ENCODE measurements at places on chromosomes 16 and 17.

- DNase-seq = no peak
These were observed 302.9 kb downstream of the SOX9 start for GRCh38 chr17:72423718-72424117.

DNA sequence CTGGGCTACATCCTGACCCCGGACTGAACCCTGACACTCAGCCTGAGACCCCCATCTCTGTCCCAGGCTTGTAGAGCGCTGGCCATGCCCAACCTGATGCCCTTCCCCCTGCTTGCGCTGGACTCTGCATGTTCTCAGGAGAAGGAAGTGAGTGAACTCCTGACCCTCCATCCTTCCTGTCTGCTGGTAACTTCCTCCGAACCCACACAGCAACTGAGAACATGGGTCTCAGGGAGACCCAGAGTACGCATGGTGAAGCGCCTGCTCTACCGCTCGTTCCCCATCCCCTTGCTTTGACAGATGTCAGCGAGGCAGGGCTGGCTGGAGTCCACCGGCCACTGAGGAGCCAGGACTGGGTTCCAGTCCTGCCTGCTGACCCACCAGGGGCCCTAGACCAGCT is 6.1 kb downstream of the CAMKK1 start:
- DNase-seq = peak; percentile 76

DNA sequence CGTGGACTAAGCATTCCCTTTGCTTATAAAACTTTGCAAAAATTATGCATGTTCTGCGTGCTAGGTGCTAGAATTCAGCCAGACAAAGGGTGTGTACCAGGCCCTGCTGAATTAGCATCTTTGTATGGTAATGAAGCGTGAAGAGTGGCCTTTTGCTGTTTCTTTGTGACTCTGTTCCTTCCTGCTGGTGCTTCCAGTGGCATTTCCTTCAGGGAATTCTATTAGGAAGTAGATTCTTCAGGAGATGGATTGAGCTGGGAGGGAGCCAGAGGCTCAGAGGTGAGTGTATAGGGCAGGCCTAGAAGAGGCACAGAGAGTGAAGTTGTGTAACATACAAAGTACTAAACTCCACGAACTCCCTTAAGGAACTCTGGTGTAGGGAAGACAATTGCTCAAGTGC is 73.9 kb upstream of the ASIC2 start:
- DNase-seq = no peak

DNA sequence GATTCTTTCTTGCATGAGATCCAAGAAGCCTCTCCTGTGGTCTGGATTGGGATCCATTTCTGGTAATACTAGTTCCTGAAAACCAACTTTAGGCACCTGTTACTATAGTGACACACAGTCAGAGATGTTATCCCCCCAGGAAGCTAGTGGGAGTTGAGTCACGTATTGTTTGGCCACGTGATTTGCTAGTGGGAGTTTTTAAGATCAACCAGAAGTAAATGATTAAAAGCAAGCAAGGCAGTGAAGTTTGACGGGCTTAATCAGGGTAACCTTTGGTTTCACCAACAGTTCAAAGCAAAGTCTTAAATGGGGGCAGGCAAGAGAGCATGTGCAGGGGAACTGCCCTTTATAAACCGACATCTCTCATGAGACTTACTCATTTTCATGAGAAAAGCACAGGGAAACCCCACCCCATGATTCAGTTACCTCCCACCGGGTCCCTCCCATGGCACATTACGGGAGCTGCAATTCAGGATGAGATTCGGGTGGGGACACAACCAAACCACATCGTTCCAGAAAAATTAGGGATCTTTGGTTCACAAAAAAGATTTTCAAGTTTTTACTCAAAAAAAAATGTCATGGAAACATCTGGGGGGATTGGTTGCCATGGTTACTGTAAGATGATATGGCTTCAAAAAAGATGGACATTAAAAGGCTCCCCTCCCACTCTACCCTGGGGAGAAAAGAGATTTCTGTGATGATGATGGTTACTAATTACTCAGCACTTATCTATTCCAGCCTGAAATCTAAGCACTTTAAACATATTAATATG is 483.1 kb upstream of the ERCC4 start:
- peak; percentile 2 for DNase-seq

DNA sequence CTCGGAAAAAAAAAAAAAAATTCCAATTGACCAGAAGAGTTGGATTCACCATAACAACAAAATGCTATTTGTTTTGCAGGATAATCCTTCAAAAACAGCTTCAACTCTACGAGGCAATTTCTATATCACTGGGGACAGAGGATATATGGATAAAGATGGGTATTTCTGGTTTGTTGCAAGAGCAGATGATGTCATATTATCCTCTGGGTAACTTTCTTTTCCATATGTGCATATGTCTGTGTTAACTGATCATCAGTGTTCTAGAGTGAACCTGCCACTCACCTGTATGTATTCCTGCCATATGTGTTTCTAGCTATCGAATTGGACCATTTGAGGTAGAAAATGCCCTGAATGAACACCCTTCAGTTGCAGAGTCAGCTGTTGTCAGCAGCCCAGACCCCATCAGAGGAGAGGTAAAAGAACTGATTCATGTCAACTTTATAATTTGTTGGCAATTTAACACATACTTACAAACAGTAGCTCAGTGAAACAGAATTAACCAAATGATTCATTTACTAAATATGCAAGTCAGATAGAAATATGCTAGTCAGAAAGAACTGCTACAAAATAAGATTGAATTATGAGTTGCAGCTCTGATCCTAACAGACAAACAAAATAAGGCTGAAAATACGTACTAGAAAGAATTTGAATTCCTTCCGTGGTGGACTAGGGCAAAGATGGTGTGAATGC is 14.2 kb downstream of the ERI2 start:
- no peak for DNase-seq

DNA sequence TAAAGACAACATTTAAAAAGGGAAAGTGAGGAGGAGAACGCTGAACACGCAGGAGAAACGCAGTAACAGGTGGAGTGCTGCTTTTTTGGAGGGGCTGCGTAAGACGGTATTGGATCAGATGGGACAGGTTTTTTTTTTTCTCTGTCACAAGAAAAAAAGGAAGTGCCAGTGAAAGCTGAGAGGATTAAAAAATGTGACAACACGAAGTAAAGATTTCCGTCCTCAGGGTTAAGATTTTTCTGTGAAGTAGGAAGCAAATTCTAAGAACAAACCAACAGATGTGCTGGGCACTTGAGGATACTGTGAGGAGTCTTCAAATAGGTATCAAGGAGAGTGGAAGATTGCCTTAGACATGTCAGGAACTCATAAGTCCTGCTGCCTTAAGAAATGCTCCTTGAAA is 5.8 kb upstream of the ABCA9 start:
- no peak for DNase-seq

DNA sequence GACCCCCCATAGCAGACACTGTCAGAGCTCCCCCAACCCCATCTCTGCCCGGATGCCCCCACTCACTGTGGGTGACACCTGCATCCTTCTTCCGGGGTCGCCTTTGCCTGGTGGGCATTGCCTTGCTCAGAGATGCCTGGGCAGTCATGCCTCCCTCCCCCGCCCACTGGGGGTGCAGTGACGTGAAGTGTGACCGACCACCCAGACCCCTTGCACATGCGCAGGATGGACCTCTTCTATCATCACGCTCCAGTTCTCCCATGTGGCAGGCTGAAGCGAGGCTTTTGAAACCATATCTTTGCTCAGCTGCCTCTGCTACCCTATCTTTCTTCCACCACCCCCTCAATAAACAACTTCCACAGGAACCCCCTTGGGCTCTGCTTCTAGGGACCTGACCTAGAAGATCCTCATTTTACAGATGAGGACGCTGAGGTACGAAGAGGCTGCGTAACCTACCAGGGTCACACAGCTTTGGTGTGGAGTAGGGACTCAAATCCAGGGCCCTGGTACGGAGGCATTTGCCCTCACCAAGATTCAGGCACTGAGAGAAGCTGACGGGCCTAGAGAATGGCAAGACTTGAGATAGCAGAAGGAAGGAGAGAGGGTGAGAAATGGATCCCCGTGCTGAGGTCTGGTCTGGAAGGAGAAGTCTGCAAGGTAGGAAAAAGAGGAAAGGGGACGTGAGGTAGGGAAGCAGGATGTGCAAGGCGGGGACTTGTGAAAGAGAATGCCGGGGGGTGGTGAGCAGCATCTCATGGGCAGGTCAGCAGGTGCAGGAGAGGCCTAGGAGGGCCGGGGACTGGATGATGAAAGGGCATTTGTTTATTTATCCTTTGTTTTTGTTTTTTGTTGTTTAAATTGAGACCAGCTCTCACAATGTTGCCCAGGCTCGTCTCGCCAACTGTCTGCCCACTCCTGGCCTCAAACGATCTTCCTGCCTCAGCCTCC is 14.4 kb downstream of the NLRC5 start:
- no peak for DNase-seq

DNA sequence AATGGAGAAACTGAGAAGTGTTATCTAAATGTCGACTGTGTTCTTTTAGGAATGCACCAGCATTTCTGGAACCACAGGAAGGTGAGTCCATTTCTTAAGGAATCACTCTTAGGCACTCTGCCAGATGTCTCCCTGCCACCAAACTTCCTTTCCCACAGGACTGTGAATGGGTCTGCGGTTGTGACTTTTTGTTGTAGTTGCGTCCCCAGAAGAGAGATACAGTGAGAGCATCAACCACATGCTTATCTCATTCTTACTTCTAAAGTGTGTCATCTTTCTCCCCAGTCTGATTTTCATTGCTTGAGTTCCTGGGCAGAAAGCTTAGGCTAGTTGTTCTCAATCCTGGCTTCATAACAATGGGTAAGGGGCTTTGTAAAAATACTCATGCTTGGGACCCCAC is 13.4 kb downstream of the ITPRIPL2 start:
- no peak for DNase-seq

- DNase-seq = no peak
These were observed 11.3 kb downstream of the CX3CL1 start for GRCh38 chr16:57383276-57384247.

DNA sequence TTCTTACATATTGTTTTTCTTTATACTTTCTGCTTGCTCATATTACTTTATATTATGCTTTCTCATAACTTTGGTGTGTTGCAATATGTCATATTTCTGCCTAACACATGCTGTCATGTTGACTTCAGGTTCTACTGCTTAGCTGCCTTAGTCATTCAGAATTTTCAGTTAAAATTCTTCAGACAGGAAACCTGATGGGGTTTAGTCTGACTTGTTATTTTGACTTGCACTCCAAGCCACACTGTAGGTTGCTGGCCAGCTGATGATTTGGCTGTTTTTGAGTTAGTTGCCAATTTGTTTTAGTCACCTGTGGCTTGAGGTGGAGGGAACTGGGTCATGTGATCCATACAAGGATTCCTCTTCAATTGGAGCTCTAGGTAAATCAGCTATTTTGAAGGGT is 315.4 kb downstream of the MAP2K6 start:
- DNase-seq = no peak

DNA sequence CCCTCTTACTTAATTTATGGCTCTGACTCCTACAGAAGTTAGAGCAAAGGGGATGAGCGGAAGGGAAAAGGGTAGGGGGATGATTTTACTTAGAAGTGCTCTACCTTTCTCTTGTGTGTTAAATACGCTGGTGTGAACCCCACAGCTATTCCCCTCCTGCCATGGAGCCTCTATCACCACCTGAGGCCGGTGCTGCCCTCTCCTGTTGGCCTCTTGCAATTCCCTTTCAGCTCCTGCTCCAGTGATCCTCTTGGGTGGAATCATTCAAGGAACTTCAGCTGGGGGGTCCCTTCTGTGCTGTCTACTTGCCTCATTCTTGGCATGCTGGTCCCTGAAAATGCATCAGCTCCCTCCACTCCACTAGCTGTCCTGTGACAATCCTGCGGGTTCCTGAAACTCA is 41.8 kb upstream of the CDH8 start:
- peak; percentile 14 for DNase-seq

GRCh38 chr16:1552129-1552528 is 18.7 kb downstream of the TMEM204 start:
- DNase-seq = no peak

- DNase-seq = no peak
These were observed 287.5 kb upstream of the EEF2KMT start for GRCh38 chr16:5385115-5385514.

GRCh38 chr17:59870482-59870881 is 22.3 kb downstream of the TUBD1 start:
- DNase-seq = no peak

GRCh38 chr16:77599793-77600415 is 122.4 kb upstream of the NUDT7 start:
- peak; percentile 35 for DNase-seq

DNA sequence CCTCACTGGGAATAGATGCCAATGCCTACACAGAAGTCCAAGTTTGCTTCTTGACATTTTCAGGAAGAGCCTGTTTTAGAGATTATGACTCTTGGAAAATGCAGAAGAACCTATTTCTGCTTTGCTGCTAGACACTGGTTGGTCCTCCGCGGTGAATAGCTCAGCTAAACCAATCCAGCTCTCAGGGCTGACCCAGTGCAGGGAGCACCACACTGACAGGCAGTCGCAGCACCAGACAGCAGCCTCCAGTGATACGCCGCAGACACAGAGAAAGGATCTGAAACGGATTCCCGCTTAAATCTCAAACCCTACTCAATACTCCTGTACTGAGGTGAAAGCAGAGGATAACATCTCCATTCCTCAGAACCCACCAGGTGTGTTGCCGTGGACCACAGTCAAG is 183.4 kb downstream of the ENGASE start:
- DNase-seq = no peak

- DNase-seq = no peak
These were observed 6.4 kb downstream of the CYB561 start for GRCh38 chr17:63439687-63440086.

- DNase-seq = peak; percentile 86
These were observed 20.4 kb upstream of the WDR45B start for GRCh38 chr17:82668631-82669099.

DNA sequence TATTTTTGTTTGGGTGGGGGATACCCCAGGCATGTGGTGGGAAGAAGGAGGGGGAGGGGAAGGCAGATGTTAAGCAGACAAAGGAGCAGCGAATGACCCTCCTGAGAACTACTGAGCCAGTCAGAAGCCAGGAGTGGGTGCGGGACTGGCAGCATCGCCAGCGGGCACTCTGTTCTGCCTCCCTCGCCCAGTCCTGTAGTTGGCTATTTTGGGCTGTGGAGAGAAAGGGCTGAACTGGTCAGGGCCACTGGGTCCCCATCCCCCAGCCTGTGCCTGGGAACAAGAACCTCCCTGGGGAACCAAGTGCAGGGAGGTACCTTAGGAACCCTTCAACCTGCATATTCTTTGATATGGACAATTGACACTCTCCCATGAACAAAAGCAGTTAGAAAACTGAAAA is 6.4 kb downstream of the LRRC3C start:
- no peak for DNase-seq

- DNase-seq = no peak
These were observed 12.8 kb upstream of the CLEC18C start for GRCh38 chr16:70160821-70161220.
